ENCODE measurements at places on chromosomes 3 and 15.

- no peak for DNase-seq
Observed at GRCh38 chr3:79765911-79766310, 1.9 kb downstream of the ROBO1 start.

- no peak for DNase-seq
Observed at GRCh38 chr3:99131876-99132275, 230.4 kb upstream of the DCBLD2 start.

DNA sequence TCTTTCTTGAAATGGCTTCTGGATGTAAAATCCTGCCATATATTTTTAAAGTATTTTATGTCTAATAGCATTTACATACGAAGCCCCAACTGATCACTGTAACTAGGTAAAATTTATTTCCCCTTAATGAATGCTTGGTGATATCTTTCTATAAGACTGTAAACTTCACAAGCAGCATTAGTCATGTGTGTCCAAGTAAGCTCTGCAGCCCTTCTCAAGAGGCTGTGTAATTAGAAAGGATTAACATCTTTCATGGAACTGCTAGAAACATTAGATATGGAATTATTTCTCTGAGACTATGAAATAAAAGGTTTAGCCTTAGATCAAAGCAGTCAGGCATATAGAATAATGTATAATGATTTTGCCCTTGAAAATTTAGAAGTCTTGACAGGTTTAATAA lies 143.3 kb downstream of the EPHA3 start:
- DNase-seq = no peak

GRCh38 chr3:173013219-173013832 lies 127.7 kb downstream of the SPATA16 start:
- DNase-seq = no peak

DNA sequence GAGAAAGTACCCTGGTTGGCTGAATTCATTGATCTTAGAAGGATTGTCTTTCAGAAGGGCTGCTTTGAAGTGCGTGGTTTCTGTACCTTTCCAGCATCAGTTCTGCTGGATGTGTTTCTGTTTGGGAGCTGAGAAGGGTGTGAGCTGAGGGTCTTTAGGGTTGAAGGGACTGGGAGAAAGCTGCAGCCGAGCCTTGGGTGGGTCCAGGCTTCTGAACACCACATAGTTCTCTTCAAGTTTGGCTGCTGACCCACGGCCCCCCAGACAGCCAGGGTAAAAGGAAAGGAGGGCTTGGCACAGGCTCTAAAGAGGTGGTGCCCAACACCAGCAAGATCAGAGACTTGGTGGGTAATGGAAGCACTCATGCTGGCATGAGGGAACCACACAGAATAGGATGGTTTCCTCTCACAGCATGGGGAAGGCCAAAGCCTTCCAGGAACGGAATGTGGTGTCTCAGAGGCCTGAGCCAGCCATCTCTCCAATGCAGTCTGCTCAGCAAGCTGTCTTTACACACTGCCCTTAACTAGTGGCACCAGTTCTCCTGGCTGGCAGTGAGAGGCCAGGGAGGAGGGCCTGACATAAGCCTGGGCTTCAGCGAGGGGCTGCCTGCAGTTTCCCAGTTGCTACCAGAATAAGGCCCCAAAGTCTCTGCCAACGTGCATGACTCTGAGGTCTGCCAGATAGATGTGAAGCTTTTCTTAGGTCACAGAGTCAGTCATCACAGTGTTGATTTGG lies 239.0 kb upstream of the TRIM42 start:
- DNase-seq = no peak
